Erythroblast (primary cell): ENCODE measurements at places on chromosomes 3 and 15.

DNA sequence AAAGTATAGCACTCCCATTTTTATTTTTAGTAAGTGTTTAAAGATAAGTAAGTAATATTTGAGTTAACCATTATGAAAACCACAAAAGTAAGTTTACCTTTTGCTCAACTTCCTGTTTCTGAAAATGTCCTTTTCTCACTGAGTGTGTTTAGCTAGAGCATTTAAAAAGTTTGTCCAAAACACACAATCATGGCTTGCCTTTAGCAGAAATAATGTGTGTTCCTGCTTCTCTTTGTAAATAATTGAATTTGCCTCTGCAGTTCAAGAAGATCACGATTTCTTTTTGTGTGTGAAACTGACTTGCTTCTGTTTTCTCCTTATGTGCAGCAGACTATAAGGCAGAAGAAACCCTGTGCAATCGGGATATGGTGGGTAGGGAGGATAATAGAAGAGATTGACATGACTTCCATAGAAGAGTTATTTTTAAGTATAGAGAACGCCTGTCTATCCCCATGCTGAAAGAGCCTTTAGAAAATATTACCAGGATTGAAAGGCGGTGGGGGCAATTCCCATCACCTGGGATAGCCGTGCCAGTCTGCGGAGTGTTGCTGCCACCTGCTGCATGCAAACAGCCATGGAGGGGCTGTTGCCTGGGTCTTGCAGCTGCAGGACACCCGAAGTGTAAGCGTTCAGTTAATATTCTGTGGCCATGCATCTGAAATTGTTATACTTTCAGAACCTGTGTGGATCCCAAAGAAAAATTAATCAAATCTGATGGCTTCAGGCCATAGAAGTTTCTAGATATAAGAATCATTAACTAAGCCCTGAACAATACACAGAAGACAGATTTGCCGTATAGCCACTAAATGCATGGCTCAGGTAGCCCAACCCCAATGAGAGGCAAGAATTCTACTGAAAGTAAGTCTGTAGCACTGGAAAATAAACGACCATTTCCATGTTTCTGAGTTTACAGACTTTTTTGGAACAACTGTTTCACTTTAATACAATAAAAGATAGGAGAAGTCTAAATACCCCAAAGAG is 2.4 kb upstream of the CD96 start:
- DNase-seq, result no peak

- no peak for DNase-seq
Observed at GRCh38 chr3:174430986-174431385, 428.1 kb upstream of the NAALADL2 start.

GRCh38 chr15:50888054-50888453 is 20.4 kb upstream of the AP4E1 start:
- DNase-seq, result no peak

GRCh38 chr15:77791941-77792340 is 159.2 kb upstream of the LINGO1 start:
- no peak for DNase-seq

DNA sequence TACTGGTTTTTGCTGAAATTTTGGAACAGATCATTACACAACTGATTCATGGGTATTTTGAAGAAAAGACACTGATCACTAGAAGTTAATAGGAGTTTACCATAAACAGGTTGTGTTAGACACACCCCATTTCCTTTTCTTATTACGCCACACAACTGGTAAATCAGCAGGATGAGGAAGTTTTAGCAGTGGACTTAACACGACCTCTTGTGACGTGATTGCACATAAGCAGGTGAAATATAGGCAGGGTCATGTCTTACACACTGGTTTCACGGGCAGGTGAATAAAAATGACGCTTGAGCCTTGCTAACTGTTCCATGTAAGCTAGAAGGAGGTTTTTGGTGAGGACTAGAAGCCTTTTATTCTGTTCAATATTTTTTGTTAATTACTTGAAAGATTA is 27.1 kb upstream of the TPRG1 start:
- DNase-seq, result no peak

- no peak for DNase-seq
Observed at GRCh38 chr3:174333640-174334039, 525.5 kb upstream of the NAALADL2 start.

DNA sequence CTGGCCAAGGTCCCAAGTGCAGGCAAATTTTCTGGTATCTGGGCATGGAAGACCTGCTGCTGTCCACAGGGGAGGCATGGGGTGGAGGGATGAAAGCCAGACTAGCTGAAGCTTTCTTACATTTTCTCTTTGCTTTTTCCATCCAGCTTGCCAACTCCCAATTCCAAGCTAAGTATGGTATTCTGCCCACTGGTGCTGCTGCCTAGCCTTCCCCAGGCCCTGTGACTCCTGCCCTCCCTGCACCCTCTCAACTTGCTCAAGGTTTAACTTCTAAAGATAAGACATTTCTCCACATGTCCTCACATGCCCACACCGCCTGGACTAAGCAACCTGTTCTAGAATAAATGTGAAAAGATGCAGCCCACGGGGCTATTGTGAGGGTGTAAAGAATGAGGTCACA is 59.5 kb upstream of the HACD2 start:
- DNase-seq, result no peak

DNA sequence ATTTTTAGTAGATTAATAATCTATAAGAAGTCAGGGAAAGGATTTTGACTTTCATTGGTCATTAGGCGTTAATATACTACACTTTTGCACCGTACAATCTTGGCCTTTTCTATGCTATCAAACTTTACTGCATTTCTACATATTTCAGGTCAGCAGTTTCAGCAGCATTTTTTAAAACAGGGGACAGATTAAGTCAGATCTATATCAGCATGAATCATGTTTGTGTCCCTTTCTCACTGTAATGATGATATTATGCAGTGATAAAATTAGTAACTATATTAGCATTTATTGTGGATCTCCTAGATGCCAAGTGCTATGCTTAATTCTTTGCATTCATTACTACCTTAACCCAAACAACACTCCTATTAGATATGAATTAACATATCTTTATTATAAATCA is 20.3 kb upstream of the AADAC start:
- no peak for DNase-seq

DNA sequence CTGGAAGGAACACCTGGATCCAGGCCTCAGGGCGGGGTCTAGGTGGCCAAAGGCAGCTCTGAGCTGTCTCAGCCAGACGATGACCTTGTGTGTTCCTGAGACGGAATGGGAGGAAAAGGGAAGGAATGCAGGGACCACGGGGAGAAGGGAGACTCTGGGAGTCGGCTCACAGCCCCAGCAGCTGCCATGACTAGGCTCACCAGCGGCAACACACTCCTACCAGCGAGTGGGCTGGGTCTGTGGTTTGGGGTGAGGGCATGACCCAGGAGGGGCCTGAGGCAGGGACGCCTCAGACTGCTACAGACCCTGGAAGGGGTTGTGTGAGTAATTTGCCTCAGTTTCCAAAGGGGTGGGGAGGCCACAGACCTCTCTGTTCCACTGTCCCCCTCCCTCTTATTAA is 19.8 kb downstream of the IQSEC1 start:
- DNase-seq, result no peak

- DNase-seq, result no peak
Observed at GRCh38 chr3:102531686-102532085, 96.9 kb downstream of the ZPLD1 start.

- DNase-seq, result no peak
Observed at GRCh38 chr15:78420220-78420619, 17.8 kb upstream of the IREB2 start.

- DNase-seq, result no peak
Observed at GRCh38 chr15:74200412-74200815, 2.2 kb downstream of the STRA6 start.

DNA sequence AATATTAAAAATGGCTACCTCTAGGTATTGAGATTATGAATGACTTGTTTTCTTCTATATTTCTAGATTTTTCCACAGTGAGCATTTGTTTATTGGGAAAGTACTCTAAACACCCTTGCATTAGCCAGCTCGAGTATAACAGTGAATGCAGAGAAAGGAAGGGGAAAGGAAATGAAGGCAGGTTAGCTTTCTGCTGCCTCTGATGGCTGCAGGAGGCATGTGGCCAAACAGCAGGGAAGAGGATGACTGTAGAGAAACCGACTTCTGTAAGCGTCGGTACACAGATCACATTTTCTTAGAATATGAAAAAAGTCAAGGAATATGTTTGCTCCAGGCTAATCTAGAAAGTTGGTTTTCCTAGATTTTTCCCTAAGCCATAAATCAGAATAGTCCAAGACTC is 19.8 kb downstream of the GNB5 start:
- DNase-seq, result no peak

DNA sequence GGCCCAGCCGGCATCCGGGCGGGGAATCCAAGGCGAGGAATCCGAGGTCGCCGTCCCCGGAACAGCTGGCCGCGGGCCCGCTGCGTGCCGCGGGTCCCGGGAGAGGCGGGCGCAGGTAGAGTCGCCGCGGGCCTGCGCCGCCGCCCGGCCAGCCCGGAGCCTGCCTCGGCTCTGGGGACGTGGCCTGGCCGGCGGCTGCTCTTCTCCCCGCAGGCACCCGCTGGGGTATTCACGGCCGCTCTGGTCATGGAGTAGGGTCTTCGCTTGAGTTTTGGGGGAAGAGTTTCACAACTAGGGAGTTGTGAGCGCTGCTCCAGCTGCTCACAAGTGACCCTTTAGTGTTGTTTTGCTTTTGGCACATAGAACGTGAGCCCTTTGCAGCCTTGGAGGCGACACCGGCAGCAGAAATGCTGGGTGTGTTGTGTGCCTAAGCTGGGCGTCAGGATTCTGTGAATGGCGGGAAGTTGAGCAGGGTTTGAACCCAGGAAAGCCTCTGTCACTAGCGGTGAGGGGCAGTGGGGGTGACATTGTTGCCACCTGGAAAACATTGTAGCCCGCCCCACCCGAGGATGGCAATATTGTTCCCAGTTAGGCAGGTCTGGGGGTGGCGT is 4.0 kb downstream of the TRIM71 start:
- no peak for DNase-seq

- no peak for DNase-seq
Observed at GRCh38 chr3:147038481-147038880, 367.9 kb downstream of the ZIC4 start.

- DNase-seq, result no peak
Observed at GRCh38 chr15:59157840-59158700, 48.6 kb upstream of the LDHAL6B start.

DNA sequence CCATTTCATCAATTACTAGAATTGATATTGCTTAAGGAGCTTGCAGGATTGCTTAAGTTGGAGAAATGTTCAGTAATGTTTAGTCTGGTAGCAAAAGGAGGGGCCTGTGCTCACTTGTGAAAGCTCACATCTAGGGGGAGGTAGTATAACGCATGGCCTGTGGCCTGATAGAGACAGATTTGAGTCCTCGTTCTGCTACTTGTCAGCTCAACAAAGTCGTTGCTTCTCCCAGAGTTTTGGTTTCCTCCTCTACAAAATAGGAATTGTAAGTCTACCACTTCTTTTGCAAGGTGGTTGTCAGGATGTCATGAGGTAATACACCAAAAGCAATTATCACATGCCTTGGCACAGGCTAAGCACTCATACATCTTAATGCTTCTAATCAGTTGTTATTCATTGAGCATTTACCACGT is 1.3 kb downstream of the ST3GAL6 start:
- no peak for DNase-seq

- DNase-seq, result no peak
Observed at GRCh38 chr15:66565141-66565641, 607 bp downstream of the LCTL start.

DNA sequence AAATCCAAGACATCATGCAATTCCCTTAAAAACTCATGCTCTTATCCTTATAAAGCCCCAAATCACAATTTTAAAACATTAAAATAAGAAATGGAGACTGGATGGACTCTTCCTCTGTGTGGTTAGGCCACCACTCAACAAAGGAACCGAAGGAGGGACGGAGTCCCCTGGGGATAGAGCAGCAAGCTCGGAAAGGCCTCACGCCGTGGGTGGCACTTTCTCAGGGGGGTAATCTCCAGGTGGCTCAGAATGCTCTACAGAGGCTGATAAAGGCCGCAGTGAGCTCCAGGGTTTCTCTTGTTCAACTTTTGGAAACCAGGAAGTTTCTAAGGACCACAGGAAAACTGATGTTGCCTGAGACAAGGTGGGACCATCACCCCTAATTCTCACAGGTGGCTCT is 23.2 kb downstream of the CCR9 start:
- DNase-seq, result no peak

DNA sequence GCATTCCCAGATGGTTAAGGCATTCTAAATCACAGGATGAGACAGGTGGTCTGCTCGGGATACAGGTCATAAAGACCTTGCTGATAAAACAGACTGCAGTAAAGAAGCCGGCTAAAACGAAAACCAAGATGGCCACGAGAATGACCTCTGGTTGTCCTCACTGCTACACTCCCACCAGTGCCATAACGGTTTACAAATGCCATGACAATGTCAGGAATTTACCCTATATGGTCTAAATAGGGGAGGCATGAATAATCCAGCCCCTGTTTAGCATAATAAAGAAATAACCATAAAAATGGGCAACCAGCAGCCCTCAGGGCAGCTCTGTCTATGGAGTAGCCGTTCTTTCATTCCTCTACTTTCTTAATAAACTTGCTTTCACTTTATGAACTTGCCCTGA is 151.1 kb downstream of the ZNF385D start:
- DNase-seq, result no peak

DNA sequence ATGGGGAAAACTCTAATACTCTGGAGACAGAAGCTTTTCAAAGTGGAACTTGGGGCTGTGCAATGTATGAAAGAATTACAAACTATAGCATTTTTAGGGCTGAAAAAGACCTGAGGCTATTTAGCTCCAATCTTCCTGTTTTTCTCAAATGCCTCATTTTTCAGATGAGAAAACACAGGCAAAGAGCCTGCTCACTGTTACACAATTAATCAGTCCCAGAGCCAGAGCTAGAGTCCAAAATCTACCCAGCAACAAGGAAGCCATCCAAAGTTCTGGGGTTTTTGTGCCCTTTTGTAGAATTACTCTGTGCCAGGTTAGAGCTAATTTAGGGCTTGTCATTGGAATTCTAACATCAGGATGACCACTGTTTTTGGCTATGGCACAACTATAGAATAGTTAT is 45.5 kb downstream of the GPR149 start:
- no peak for DNase-seq

GRCh38 chr3:114887806-114888205 is 259.3 kb downstream of the ZBTB20 start:
- no peak for DNase-seq

- DNase-seq, result no peak
Observed at GRCh38 chr3:63976161-63976871, 47.0 kb downstream of the PSMD6 start.

GRCh38 chr15:65384895-65385869 is 7.4 kb upstream of the IGDCC3 start:
- peak; percentile 75 for DNase-seq

- no peak for DNase-seq
Observed at GRCh38 chr3:155690921-155691320, 54.0 kb downstream of the PLCH1 start.

GRCh38 chr15:74318376-74319137 is 48.9 kb downstream of the CYP11A1 start:
- no peak for DNase-seq

DNA sequence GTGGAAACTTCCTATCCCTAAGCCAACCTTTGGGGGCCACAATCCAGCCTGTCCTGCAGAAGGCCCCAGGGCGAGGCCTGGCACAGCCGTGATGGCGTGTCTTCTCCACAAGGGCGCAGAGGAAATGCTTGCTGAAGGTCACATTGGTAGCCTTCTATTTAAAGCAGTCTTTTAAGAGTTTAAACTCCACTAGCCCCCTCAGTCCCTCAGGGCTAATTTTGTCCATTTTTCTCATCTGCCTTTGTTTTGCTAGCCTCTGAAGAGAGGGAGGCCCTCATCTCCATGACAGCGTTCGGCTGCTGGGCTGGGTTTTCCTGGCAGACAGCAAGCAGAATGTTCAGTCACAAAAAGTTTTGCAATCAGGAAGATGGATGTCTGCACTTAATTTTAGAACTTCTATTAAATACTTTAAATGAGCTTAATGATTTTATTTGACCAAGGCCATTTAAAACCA is 40.8 kb downstream of the RARB start:
- no peak for DNase-seq
